ENCODE measurements at places on chromosomes 7 and 10.
A peak's percentile ranks its signal among the peaks of the same experiment; 100 is the strongest.

- DNase-seq, result no peak
Observed at GRCh38 chr10:129063877-129064276, 403.2 kb upstream of the MGMT start.

- no peak for DNase-seq
Observed at GRCh38 chr7:11607686-11608085, 224.3 kb downstream of the THSD7A start.

DNA sequence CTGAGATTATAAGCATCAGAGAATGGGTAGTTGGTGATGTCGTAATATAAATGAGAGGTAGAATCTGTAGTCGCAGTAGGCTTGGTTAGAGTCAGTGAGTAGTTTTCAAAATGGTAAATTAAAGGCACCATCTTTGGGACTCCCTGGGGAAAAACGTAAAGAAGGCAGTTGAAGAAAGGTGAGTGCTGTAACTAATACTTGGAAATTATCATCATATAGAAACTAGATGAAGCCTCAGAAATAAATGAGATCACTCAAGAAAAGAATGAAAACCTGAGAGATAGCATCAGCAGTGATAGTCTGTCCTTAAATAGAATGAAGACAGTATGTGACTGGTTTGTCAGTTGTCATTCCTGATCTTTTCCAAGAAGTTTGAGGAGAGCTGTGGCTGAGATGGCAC, 23.8 kb downstream of the PALS2 start:
- no peak for DNase-seq

GRCh38 chr10:126223512-126224067, 164.7 kb downstream of the ADAM12 start:
- no peak for DNase-seq

DNA sequence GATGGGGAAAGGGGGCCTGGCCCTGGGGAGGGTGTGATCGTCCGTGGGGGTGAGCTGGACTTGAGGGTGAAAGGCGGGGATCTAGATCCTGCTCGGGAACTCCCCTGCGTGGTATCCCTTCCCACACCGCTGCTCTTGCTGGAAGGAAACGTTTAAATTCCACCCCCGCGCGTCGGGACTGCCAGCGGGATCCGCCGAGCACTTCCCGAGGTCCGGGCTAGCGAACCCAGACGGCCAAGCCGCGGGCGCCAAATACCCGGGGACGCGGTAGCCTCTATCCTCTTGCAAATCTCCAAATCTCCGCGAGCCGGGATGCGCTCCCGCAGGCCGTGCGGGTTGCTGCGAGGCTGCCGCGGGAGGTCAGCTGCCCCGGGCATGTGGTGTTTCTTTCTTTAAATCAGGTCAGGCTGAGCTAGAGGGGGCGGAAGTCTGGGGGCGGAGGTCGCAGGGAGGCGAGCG, 904 bp downstream of the NPTX2 start:
- DNase-seq, result no peak

- DNase-seq, result no peak
Observed at GRCh38 chr10:62640411-62640810, 164.1 kb upstream of the ADO start.

DNA sequence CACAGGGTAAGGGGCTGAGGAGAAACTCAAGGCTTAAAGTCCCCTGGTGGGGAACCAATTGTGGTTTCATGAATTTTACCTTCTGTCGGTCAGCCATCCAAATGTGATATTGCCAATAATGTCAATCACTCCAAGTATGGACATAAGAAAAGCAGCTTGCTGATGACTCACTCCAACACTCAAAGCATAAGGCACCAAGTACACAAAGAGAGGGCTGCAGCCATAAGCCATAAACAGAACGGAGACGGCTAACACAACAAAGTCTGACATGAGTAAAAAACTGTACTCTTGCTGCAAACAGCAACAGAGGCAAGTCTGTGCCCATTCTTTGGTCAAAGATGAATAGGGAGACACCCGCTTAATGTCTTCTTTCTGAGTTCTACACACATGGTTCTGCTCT, 24.2 kb downstream of the IFIT5 start:
- no peak for DNase-seq

GRCh38 chr7:1987084-1987535, 245.6 kb downstream of the MAD1L1 start:
- no peak for DNase-seq

DNA sequence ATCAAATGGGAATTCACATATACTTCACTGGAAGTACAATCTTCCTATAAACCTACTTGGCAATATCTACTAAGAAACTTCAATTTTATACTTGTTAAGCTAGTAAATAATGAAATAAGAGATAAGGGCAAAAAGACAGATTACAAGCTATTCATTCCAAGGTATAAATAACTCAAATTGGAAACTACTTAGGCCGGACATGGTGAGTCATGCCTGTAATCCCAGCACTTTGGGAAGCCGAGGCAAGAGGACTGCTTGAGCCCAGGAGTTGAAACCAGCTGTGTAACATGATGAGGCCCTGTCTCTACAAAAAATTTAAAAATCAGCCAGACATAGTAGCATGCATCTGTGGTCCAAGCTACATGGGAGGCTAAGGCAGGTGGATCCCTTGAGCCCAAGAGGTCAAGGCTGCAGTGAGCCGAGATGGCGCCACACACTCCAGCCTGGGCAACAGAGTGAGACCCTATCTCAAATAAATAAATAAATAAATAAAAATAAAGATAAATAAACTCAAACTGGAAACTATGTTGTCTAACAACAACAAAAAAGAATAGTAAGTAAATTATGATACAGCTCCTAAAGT, 37.6 kb downstream of the ARHGAP21 start:
- no peak for DNase-seq

GRCh38 chr10:34789966-34790506, 25.1 kb downstream of the PARD3 start:
- no peak for DNase-seq

GRCh38 chr7:21142081-21142480, 285.8 kb upstream of the SP4 start:
- DNase-seq, result no peak

GRCh38 chr10:96512524-96513304, 1.0 kb downstream of the TLL2 start:
- no peak for DNase-seq

DNA sequence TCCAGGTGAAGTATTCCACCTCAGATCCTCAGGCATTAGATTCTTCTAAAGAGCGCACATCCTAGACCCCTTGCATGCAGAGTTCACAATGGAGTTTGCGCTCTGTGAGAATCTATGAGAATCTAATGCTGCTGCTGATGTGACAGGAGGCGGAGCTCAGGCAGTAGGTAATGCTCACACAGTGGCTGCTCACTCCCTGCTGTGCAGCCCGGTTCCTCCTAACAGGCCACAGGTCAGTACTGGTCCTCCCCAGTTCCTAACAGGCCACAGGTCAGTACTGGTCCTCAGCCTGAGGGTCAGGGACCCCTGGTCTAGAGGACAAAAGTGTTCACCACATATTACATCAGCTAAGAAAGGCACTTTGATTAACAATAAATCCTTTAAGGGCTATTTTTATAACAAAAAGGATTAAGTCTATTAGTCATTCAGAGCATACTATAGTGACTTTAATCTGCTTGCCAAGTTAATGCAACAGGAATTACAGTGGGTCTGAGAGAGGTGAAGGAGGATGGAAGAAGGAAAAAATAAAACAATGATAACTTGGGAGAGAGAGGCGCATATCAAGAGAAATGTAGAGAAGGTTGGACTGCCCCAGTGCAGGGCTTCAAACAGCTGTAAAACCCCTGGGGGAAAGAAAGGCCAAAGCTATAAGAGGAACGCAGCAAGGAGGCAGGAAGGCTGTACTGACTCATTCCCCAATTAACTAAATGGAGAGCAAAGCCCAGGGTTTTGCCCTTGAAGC, 49.2 kb downstream of the CUL2 start:
- DNase-seq, result peak; percentile 40

DNA sequence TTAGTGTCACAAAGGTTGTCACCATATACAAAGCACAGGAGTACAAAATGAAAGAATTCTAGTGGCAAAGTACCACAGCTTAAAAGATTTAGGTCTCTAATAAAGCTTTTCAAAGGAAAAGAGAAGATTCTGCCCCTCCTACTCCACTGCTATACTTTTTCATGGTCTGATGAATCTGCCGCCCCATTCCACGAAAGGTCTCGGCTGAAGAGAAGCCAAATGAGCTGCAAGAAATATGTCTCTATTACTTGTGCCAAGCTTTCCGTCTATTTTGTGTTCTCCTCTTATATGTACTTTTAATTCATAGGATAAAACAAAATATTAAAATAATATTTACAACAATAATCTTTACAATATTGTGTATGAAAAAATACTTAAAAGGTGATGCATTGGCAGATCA, 222.6 kb downstream of the ANK3 start:
- no peak for DNase-seq

DNA sequence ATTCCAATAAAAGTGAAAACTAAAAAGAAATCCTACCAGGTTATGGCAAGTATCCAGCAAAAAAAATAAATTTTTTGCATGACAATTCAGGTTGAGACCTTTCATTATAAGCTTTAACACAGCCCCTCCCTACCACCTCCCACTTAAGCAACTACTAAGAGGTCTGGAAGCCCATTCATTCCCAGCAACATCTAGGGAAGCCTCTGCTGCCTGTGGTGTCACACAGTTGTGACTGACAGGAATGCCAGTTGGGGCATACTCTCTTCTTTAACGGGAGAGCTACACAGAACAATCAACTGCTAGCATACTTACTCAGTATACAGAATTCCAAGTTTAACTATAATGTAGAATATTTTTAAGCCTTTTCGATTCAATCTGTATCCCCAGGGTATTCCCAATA, 27.8 kb downstream of the ABI1 start:
- DNase-seq, result no peak

DNA sequence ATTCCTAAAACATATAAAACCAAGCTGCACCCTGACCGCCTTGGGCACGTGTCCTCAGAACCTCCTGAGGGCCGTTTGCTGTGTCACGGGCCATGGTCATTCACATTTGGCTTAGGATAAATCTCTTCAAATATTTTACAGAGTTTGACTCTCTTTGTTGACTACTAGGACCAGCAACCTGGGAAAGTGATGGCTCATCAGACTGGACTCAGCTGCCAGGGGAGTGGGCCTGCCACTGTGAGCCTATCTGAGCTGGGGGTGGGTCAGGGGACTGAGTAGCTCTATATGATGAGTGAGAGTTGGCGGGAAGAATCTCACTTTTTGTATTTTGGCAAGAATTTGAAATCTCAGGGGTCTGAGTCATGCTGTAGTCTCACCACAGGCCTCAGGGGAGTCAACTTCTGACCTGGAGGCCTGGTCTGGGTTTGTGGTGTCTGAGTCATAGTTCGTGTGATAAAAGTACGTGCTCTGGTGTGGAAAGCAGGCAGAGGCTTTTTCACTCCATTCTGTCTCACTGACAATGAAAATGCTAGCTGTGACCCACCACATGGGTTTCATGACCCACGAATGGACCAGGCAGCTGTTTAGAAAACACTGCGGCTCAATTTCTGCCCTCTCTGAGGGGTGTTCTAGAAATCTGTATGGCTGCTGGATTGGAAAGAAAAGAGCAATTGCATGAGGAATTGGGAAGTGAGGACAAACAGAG, 4.2 kb upstream of the UPP1 start:
- peak; percentile 98 for DNase-seq

- DNase-seq, result no peak
Observed at GRCh38 chr10:69879634-69880257, 78.0 kb downstream of the COL13A1 start.

DNA sequence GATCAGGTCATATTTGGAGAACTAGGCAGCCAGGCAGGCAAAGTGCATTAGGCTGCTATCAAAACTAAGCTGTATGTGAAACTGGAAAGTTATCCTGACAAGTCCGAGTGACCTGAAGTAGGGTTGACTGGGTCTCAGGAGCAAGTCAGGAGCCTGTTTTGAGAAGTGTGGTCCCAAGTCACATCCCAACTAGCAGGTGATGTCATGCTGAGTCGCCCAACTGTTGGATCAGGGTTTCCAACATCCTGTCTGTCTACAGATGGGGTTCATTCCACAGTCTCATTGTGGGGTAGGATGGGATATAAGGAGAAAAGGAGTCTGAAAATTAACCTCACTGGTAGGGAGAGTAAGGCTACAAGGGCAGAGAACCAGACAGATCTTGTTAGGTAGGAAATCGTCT, 27.0 kb downstream of the SLC26A4 start:
- no peak for DNase-seq

- DNase-seq, result no peak
Observed at GRCh38 chr7:3960050-3960763, 659.2 kb downstream of the SDK1 start.

- DNase-seq, result no peak
Observed at GRCh38 chr10:113169853-113170460, 219.9 kb downstream of the TCF7L2 start.

- no peak for DNase-seq
Observed at GRCh38 chr7:497946-498655, 21.5 kb downstream of the PDGFA start.

- DNase-seq, result no peak
Observed at GRCh38 chr7:134044682-134045081, 82.5 kb upstream of the LRGUK start.

- DNase-seq, result no peak
Observed at GRCh38 chr7:31724696-31725095, 37.7 kb downstream of the PPP1R17 start.

- no peak for DNase-seq
Observed at GRCh38 chr7:145462463-145462862, 626.6 kb upstream of the TPK1 start.

DNA sequence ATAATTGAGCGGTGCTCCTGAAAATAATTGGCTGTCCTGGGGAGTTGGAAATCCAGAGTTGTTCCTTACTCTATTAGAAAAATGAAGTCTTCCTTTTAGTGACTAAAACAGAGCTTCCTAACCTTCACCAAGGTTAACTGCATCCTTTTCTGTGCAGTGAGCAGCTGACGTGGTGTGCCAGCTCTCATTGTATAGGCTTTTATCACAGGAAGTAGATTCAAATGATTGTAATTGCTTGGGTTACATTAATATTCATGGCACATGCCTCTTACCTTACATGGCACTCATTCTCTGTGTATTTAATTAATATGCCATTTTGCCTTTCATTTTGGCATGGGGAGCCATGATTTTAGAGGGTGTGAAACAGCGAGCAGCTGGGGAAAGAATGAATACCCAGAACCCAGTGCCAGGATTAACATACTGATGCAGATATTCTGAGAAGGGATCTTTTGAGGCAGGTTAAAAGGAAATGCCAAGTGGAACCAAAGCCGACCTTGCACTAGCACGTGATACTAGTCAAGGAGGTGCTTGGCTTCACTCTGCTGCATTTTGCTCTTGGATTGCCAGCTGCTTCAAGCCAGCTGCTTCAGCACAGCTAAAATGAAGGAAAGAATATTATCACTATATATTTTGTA, 115.3 kb downstream of the ST7 start:
- DNase-seq, result no peak

All from astrocyte of the cerebellum (primary cell).